ENCODE measurements at places on chromosomes 3 and 15.

- DNase-seq, result no peak
These were observed 223.5 kb downstream of the DTWD1 start for GRCh38 chr15:49844390-49844789.

DNA sequence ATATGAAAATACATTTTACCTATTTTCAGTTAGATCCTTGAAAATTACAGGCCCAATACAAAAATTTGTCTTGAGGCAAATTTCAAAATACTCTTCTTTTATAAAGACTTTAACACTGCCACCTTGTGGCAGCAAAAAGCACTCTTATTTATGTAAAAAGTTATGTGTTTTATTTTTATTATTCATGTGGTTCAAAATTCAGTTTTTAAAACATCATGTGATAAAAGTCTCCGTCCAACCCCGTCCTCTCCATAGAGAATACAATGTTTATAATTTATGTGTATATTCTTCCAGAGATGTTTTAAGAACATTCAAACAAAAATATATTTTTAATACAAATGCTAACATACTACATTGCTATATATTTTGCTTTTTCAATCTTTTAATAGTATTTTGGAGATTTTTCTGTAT lies 36.9 kb upstream of the TRIM59 start:
- no peak for DNase-seq

GRCh38 chr15:69035205-69035917 lies 20.9 kb downstream of the NOX5 start:
- DNase-seq, result no peak

DNA sequence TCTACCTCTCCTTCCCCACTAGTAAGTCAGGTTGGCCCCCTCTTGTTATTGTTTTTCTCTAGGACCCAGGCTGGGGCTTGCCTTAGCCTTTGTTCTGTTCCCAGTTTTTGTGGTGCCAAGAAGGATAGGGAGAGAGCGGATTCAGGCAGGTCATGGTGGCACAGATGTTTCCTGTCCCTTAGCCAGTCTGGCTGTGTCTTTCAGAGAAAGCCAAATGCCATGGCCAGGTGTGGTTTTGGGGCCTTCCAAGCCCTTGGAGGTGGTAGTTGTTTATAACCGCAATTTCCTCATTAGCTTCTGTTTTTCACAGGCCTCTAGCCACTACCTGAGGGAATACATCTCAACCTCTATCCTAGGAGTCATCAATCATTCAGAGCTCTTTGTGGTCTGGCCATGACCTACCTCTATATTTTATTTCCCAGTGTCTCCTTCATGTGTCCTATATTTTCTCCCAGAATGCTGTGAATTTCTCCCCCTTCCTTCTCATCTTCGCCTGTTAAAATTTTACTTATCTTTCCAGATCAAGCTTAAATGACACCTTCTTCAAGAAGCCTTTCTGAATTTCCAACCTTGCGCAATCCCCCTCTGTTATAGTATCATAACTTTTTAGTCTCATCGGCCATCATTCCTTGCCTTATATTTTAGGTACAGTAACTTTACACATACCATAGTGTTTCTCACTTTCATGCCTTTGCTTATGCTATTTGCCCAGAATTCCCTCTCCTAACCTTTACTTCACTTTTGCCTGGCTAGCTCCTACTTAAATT lies 38.2 kb downstream of the TIMP4 start:
- no peak for DNase-seq

DNA sequence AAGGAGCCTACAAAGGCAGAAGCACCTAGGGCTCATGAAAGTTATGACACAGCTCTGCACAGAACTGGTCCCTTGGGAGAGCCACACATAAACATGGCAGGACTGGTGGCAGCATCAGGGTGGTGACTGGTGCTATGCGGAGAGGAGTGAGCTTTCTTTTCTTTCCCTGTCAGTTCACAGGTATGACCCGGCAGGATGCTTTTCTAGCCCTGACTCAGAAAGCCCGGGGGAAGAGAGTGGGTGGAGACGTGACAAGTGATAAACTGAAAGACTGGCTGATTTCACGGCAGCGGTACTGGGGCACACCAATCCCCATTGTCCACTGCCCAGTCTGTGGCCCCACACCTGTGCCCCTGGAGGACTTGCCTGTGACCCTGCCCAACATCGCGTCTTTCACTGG lies 103.0 kb downstream of the LARS2 start:
- no peak for DNase-seq

DNA sequence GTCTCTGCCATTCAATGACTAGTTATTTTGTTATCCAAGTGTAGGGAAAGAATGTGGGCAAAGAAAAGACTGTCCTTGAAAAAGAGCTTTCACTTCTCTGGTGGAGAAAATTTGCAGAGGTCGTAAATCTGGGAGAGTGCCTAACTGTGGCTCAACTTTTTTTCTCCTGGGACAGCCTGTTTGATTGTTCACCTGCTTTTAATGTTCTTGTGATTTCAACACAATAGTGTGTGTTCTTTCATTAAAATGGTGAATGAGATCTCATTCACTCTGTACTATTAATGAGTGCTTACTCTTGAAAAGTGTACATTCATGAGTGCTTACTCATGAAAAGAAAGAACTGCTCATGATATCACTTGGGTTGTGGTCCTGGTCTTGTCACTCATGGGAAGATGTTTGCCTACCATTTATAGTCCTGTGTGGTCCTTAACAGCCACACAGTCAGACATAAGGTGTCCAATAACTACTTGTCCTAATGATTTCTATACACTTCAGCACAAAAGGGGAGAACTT lies 567.3 kb downstream of the GRM7 start:
- DNase-seq, result no peak

All from activated T-cell treated with anti-CD3 and anti-CD28 coated beads, Interleukin-2, amount 50 U/mL, for 24 hours (primary cell).